Endothelial cell of umbilical vein (primary cell): ENCODE measurements at places on chromosomes 13 and 19. TPM values are rescaled to one million over a fixed set of nuclear protein-coding genes. Genes with fewer than 3 reads are reported as not detected.

PNMA8A gene
- total RNA-seq, result 0.16 and 0.27 TPM in 2 replicates

DNA sequence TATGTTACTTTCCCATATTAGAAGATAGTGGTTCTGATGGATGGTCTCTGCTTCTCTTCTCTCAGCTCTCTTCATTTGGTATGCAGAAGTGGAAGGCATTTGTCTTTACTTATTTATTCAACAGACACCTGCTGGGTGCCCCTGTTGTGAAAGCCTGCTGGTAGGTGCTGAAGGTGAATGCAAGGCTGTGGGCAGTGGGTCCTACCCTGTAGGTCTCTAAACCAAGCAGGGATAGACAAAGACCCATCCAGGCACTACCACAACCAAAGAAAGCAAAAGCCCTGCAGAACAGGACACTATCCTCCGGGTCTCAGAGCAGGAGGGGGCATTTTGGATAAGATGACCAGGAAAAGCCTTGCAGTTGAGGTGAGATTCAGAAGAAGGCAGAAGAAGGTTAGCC lies 106.1 kb downstream of the STARD13 start:
- H3K36me3 ChIP-seq, result no peaks in the 10 kb centered on the region
- H3K27ac ChIP-seq, result no peak overlapping the region
- H3K27me3 ChIP-seq, result no peaks in the 10 kb centered on the region
- H3K4me1 ChIP-seq, result no peaks in the 10 kb centered on the region
- no peak for DNase-seq
- no peak overlapping the region for H3K4me3 ChIP-seq

DNA sequence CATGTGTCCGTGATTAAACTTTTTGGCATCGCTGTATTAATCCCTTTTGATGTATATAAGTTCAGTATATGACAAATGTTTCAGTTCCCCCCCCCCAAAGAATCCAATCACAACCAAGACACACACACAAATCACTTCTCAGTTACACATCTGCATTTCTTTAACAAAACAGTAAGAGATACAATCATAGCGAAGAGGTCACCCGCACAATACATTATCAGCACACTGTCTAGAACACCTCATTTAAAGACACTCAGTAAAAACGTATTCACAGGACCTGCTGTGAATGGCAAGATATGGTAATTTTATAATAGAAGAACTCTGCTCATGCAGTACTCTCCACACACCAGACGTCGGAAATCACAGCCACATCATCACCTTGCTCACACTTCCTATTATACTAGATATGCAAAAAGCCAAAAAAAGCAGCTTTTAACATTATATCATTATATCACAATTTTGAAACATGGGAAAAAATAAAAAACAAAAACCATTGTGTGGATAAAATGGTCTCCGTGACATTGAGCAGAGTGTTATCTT lies 71.4 kb upstream of the XPO4 start:
- no peak for DNase-seq
- H3K4me1 ChIP-seq, result no peaks in the 10 kb centered on the region
- no peak overlapping the region for H3K4me3 ChIP-seq
- peaks cover 37% of the 10 kb centered on the region for H3K36me3 ChIP-seq

DNA sequence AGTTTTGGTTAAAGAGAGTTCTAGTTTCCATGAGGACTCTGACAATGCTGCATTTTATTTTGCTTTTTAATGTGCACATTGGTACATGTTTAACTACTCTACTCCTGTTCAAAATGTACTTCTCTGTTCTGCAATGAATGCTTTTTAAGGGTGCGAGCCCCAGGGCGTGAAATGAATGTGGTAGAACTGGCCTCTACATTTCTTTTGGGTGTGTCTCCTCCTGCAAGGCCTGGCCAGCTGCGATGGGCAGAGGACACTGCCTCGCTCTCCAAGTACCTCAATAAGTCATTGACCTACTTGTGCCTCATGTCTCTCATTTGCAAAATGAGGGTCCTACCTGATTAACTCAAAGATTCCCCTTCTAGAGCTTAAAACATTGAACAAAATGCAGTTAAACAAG lies 6.7 kb downstream of the RGS9BP start:
- no peak for DNase-seq
- peaks cover 7% of the 10 kb centered on the region for H3K27me3 ChIP-seq
- H3K36me3 ChIP-seq, result no peaks in the 10 kb centered on the region
- H3K27ac ChIP-seq, result no peak overlapping the region

RXFP2 gene
- total RNA-seq, result not detected in 2 replicates

DNA sequence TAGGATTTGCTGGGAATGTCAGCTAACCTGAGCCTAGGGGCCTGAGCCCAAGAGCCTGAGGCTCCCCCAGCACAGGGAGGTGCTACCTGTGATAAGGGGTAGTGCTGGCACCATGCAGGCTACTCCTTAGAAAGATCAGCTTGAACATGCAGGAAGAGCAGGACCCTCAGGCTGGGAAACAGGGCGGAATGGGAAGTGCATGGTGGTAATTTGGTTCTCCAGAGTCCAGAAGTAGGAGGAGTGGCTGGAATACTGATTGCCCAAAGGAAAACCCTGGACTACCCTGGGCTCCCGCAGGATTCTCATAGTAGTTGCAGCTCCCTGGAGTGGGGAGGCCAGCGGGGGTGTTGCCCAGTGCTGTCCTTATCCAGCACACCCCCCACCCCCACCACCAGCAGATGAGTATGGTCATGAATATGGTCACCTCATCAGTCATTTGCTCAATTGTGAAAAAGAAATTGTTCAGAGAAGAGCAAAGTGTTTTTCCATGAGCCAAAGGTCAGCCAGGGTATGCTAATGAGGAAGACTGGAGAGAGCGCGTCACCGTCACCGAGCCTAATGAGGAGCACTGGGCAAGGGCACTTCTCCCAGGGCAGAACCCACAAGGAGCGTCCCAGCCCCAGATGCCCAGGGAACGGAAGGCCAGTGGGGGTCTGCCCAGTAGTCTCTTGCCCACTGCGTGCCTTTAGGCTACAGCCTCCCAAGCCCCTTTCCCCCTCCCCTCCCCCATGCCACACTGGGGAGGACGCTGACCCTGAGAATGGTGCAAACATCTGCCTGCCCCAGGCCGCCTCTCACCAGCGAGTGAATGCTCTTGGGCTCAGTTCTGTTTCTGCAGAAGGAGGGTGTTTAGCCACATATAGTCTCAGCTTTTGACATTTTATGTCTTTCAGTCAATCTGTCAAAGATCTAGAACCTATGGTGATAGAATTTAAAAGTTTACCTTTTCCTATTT lies 5.3 kb downstream of the SLC25A15 start:
- H3K27ac ChIP-seq, result no peak overlapping the region
- no peak overlapping the region for H3K4me3 ChIP-seq
- no peak for DNase-seq
- no peaks in the 10 kb centered on the region for H3K4me1 ChIP-seq

HIPK4 gene
- total RNA-seq, result not detected in 2 replicates

DNA sequence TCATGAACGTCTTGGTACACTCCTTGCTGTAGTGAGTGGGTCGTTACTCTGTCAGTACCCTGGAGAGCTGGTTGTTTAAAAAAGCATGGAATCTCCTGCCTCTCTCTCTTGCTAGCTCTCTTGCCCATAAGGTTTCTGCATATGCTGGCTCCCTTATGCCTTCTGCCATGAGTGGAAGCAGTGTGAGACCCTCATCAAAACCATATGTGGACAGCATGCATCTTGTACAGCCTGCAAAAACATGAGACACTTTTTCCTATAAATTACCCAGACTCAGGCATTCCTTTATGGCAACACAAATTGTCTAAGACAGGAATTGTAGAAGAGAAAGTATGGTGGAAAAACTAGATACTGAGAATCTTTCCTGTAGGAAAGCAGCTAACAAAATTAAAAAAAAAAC lies 516.3 kb downstream of the SLITRK6 start:
- H3K27me3 ChIP-seq, result no peaks in the 10 kb centered on the region
- no peak overlapping the region for H3K4me3 ChIP-seq
- H3K36me3 ChIP-seq, result no peaks in the 10 kb centered on the region
- peaks cover 2% of the 10 kb centered on the region for H3K4me1 ChIP-seq

GRCh38 chr19:29845574-29846176 lies 33.9 kb downstream of the CCNE1 start:
- no peak overlapping the region for H3K27ac ChIP-seq
- H3K36me3 ChIP-seq, result no peaks in the 10 kb centered on the region
- H3K27me3 ChIP-seq, result peaks cover 20% of the 10 kb centered on the region
- peak overlapping the region; percentile 57 for H3K4me3 ChIP-seq

ANGPTL4 gene
- 3.9 and 4.6 TPM in 2 replicates for total RNA-seq

DAPK3 gene
- 157 and 170 TPM in 2 replicates for total RNA-seq

SPRY2 gene
- total RNA-seq, result 26.2 and 27.9 TPM in 2 replicates

DNA sequence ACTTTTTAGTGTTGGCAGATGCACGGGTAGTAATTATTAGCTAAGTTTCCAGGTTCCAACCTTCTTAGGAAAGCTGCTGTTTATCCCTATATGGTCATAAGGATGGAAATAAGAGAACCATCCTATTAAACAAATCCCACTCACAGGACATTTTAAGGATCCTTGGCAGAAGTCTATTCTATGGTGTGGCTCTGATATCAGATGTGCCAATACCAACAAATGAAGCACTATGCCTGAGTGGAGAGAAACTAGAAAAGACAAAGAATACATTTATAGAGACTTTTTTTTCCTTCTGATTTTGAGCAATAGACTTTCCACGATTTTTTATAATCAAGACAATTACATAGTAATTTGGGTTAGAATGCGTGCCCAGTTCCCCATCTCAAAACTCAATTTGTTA lies 12.6 kb downstream of the PCDH17 start:
- DNase-seq, result no peak
- no peak overlapping the region for H3K27ac ChIP-seq
- H3K27me3 ChIP-seq, result no peaks in the 10 kb centered on the region

DNA sequence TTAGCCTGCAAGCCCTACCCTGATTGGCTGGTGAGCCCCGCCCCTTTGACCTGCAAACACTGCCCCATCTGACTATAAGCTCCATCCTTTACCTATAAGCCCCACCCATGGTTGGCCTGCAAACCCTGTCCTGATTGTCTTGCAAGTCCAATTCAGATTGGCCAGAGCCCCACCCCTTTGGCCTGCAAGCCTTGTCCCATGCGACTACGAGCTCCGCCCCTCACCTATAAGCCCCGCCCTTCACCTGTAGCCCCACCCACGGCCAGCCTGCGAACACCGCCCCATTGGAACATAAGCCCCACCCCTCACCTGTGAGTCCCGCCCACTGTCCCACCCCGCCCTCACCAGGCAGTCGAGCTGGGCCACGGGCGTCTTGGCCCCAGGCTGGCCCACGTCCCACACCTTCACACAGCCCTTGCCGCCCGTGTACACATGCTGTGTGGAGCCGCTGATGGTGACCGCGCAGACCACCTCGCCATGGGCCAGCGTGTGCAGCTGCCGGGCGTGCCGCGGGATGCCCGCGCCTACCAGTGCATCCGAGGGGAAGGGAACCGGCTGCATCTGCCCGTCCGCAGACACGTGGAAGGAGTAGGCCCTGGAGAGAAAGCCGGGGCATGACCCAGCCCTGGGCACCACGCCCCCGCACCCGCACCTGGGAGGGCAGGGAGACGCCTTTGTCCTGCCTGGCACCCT lies 22.9 kb downstream of the TLE2 start:
- DNase-seq, result no peak
- H3K4me1 ChIP-seq, result no peaks in the 10 kb centered on the region
- no peak overlapping the region for H3K4me3 ChIP-seq
- no peak overlapping the region for H3K27ac ChIP-seq
- H3K36me3 ChIP-seq, result no peaks in the 10 kb centered on the region
- no peaks in the 10 kb centered on the region for H3K27me3 ChIP-seq

DNA sequence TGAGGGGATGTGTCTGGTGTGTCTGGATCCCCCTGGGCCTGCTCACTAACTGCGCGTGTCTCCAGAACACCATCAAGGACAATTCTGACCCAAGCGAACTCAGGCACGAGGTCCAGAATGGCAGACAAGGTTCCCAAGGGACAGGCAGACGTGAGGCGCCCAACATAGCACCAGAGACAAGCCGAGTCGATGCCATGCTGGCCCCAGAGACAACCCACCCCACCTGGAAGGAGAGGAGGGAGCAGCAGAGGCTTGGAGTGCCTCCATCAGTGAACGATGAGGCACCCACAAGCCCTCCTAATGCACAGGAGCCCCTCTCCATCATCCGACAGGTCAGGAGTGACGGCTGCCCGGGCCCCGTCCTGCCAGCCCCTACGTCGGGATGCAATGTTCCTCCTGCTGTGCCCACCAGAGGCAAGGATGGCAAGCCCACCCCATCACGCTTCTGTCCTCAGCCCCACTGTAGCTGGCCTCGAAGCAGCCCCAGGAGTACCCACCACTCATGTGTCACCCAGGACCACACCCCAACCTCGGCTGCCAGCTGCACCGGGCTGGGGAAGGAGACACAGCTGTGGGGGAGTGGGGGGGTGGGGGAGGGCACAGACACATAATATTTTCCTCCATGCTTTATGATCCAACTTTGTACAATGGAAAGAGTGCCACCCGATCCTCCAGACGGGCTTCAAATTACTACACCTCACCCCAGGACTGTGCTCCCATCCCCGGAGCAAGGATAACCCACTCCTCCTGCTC lies 11.8 kb downstream of the AP3D1 start:
- H3K4me3 ChIP-seq, result no peak overlapping the region
- H3K27ac ChIP-seq, result no peak overlapping the region
- no peak for DNase-seq
- no peaks in the 10 kb centered on the region for H3K27me3 ChIP-seq

- DNase-seq, result no peak
- H3K36me3 ChIP-seq, result no peaks in the 10 kb centered on the region
- H3K4me3 ChIP-seq, result no peak overlapping the region
- H3K4me1 ChIP-seq, result no peaks in the 10 kb centered on the region
- H3K27ac ChIP-seq, result no peak overlapping the region
- H3K27me3 ChIP-seq, result peaks cover 1% of the 10 kb centered on the region
Observed at GRCh38 chr19:35086455-35086854, 29.2 kb upstream of the FXYD3 start.

AP1M2 gene
- not detected in 2 replicates for total RNA-seq

DNA sequence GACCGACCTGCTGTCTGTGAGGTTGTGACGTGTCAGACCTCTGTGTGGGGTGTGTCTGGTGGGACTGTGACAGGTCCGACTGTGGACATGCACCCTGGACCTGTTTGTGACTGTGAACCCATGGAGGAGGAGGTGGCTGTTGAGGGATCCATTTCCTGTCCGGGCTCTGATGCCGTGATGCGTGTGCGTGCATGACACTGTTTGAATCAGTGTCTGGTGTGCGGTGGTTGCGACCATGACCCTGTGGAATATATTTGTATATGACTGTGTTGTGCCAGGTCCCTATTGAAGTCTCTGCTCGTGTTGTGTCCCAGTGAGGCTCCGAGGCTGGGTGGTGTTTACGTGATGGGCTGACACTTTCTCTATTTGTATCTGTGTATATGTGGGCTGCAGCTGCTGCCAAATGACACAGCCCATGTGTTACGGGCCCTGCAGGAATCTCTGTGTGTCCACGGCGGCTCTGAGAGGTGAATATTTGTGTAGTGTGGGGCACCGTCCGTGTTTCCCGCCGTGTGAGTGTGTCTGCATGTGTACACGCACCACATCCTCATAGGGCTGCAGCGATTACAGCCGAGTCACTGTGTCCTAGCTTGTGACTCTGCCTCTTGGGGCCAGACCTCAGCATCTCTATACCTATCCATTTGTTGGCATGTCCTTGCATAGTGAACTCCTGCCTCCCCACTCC lies 18.3 kb downstream of the CCDC97 start:
- H3K4me3 ChIP-seq, result no peak overlapping the region
- H3K36me3 ChIP-seq, result peaks cover 34% of the 10 kb centered on the region
- peak overlapping the region; percentile 100 for H3K27ac ChIP-seq
- DNase-seq, result peak; percentile 54
- no peaks in the 10 kb centered on the region for H3K27me3 ChIP-seq
- peaks cover 55% of the 10 kb centered on the region for H3K4me1 ChIP-seq

- no peak overlapping the region for H3K27ac ChIP-seq
- H3K4me3 ChIP-seq, result no peak overlapping the region
- no peaks in the 10 kb centered on the region for H3K36me3 ChIP-seq
- peak; percentile 76 for DNase-seq
Observed at GRCh38 chr13:95128045-95128643, 173.1 kb downstream of the ABCC4 start.
